ENCODE measurements at places on chromosomes 4 and X.

GRCh38 chr4:183136855-183137254 is 37.8 kb downstream of the WWC2 start:
- DNase-seq: no peak

- DNase-seq: no peak
These were observed 161.6 kb upstream of the GPC4 start for GRCh38 chrX:133576876-133577275.

DNA sequence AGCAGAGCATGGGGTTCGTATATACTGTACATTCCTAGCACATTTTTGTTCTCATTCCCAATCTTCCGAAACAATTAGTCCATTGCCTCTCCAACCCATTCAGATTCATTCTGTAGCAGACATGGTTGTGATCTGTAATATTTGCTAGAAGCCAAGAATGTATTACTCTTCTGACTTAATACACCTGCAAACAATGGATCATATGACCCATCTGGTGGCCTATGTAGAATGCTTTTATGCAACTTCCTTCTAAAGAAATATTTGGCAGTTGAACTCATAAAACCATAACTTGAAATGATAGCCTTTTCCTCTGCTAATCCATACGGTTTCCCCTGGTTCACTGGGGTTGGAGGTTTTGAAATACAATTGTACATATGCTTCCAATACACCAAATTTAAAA is 32.8 kb upstream of the SGMS2 start:
- DNase-seq: no peak

GRCh38 chr4:127708985-127709384 is 21.2 kb upstream of the SLC25A31 start:
- DNase-seq: no peak

DNA sequence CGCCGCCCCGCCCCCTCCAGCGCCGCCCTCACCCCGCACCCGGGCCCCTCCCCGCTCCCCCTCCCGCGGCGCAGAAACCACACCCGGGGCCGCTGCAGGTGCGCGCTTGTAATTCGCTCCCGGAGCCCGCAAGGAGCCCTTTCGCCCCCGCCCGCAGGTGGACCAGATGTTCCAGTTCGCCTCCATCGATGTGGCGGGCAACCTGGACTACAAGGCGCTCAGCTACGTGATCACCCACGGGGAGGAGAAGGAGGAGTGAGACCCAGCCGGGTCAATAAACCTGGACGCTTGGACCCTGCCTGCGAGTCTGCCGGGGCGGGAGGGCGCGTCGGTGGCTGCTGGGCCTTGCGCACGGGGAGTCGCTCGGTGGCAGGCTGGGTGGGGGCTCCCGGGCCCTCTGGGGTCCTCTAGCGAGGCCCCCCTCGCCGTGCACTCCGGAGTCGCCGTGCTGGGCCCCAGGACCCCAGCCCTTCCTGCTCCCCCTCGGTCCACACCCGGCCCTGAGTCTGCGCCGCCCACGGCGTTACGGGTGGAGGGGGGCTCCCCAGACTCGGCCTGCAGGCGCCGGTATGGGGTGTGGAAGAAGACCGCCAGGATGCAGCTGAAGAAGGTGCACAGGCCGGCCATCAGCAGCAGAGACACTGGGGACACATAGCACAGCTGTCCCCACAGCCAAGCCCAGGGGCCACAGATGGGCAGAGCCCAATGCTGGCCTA is 7.1 kb downstream of the SLC49A3 start:
- no peak for DNase-seq

DNA sequence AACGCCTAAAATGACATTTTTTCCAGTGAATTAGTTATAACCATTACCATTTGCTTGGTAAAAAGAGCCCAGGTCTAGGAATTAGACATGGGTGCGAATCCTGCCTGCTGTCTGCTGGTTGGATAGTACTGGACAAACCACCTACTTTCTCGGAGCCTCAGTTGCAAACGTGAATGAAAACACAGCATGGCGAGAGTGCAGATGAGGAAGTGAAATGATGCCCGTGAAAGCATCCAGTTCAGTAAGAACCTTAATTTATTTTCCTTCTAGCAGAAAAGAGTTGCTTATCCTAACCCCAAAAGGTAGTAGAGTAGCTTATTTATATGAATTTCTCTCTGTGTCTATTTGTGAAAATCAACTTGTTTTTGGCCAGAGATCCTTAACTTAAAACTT is 171.4 kb upstream of the GALNT7 start:
- no peak for DNase-seq

DNA sequence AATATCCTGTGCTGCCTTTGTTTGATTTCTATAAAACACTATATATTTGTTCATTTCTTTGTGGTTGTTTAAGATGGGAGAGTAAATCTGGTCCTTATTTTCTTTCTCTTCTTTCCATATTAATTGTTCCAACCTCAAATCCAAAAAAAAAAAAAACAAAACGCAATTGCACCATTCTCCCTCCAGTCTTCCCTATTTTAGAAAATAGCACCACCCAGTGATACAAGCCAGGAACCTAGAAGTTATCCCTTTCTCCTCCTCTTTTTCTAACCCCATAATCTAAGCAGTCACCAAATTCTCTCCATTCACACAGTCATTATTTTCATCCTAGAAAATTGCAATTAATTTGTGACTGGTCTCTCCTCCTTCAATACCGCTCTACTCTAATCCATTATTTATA is 107.8 kb downstream of the GABRA3 start:
- no peak for DNase-seq

- DNase-seq: no peak
These were observed 12.6 kb downstream of the SYN1 start for GRCh38 chrX:47607091-47607490.

All from G401 (cell line).